ENCODE measurements at places on chromosomes 4 and X.
A peak's percentile ranks its signal among the peaks of the same experiment; 100 is the strongest.

- DNase-seq = no peak
Measured at GRCh38 chrX:41825796-41826195, 97.6 kb downstream of the CASK start.

DNA sequence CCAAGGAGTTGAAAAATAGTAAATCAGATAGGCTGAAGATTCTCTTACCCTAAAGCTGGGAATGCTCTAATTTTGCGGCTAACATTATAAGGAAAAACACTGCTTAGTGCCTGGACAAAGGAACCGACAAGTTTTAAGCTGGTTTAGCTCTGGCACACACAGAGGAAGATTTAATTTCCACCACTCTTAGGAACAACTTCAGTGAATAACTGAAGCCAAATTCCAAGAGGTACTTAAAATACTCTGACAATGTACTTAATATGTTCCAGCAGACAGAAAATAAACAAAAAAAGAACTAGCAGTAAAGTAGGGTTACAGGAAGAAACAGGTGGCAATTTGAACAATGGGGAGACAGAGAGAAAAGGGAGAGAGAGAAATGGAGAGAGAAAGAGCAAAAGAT, 340.8 kb upstream of the NDST4 start:
- no peak for DNase-seq

- no peak for DNase-seq
Measured at GRCh38 chr4:76690906-76691275, 207.1 kb downstream of the SOWAHB start.

- DNase-seq = no peak
Measured at GRCh38 chr4:1523033-1523432, 116.8 kb upstream of the NKX1-1 start.

DNA sequence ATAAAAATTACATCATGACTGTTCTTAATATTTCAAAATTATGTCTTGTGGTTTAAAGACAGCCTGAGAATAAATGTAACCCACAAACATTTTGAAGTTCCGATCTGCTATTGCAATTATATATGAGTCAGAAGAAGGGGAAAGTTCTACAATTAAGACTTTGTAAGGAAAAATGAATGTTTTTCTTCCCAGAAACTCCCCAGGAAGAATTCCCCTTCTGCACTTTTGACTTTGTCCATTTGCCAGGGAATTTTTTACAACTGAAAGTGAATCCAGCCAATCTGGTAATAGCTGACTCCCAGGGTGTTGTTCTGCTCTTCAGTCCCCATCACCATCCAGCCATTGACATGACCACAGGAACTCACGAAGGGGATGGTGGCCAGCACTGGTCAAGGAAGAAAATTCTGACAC, 61.6 kb upstream of the NOCT start:
- no peak for DNase-seq

DNA sequence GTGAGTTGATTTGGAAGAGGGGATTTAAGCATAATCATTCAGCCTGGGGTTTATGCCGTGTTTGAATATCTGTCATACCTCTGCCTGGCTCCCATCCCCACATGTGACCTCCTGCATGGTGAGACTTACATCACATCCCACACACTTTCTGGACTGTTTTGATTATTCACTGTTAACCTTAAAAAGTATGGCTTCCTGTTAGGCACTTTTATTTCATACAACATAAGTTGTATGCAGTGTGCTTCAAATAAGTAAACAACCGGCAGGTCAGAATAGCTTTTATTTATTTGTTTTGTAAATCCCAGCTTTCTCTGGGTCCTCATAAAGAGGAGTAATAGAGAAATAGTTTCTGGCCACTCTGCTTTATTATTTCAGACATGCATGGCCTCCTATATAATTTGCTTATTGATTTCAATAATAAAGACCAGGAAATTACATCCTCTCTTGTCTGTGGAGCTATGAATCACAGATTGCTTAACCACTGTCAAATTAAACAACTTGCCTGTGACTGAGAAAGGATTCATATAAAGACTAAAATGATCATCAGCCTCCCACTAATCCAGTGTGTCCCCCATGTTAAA, 376.8 kb upstream of the ZFP42 start:
- DNase-seq = no peak

- DNase-seq = no peak
Measured at GRCh38 chrX:85004255-85004654, 578 bp downstream of the APOOL start.

DNA sequence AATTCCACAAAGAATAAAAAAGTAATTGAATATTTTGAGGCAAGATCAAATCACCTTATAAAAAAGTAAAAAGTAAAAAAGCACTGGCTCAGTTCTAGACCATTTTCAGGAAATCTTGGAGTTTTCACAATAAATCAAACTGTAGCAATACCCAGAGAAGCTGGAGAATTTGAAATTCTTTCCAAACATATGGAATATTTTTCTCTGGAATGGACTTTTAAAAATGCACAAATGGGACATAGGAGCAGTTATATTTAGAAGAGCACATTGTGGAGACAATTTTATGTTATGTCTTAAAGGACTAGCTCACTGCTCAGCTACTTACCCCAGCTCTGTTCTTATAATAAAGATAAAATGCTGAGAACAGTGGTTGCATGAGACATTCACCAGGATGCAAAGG, 211.9 kb upstream of the KIT start:
- no peak for DNase-seq

GRCh38 chrX:151987108-151987507, 12.6 kb upstream of the GABRE start:
- no peak for DNase-seq

GRCh38 chr4:64539234-64539849, 130.1 kb upstream of the TECRL start:
- DNase-seq = peak; percentile 11

DNA sequence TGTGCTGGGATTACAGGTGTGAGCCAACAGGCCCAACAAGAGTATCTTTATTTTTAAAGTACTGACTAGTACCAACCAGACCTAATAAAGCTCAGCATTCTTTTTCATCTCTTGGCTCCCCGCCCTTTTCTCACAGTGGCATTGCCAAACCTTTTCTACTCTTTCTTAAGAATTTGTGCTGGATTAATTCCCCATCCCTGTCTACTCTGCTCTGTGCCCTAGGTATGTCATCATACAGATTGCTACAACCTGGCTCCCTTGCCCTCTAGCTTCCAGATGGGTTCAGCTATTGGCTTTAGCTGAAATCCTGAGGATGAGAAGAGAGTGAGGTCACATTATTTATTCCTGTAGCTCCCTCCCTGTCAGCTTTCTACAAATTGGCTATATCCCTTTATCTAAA, 34.9 kb upstream of the CCNI start:
- DNase-seq = no peak

DNA sequence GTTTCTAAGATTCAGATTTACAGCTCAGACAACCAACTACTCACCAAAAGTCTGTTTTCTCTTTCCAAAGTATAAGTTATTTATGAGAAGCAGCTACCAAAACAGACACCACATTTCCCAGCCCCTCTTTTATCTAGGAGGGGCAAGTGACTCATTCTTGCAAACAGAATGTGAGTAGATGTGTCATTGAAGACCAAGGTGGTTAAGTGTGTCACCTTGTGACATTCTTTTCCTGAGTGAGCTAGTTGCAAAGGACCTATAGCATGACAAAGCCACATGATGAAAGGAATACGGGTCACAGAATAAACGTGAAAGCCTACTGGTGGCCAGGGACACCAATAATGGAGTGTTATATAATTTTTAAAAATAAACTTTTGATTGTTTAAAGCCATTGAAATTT, 50.0 kb downstream of the SLC7A11 start:
- DNase-seq = no peak

- no peak for DNase-seq
Measured at GRCh38 chr4:3851881-3852280, 85.7 kb downstream of the ADRA2C start.

Data from NCI-H187 (cell line).